Muscle of leg (tissue), 16 donors: ENCODE measurements at places on chromosomes 3 and 15.

GRCh38 chr3:18144571-18144970, 280.6 kb downstream of the SATB1 start:
- no peak for DNase-seq

GRCh38 chr15:78213425-78213750, 21.0 kb downstream of the ACSBG1 start:
- no peak for DNase-seq

DNA sequence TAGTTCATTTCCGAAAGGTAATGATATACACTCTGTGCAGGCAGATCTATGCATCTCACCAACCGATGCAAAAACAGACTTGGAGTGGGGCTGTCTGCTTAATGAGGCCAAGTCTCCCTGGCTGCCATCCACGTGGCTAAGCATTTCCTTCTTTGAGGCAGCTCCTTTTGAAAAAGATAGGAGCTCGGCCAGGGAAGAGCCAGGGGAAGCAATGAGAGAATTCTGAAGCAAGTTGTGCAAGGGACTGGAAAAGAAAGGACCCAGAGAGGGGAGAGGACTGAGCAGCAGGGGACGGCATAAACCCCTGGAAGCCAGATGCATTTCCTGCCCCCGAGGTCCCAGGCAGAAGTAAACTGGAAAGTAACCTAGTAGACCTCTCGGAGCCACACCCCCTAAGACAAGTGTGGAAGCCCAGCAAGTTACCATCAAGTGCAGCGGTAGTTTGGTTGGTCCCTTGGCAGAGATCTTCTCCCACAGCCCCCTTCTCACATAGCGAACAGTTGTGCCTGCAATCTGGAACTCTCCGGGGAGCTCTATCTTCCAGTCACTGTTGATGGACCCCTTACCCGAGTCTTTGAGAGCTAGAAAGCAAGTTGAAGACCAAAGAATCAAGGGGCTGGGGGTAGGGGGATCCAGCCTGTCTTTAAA, 288.2 kb downstream of the ADAMTS17 start:
- DNase-seq, result no peak

- peak; percentile 45 for DNase-seq
These were observed 52.3 kb upstream of the CHRNA7 start for GRCh38 chr15:31977812-31978661.

DNA sequence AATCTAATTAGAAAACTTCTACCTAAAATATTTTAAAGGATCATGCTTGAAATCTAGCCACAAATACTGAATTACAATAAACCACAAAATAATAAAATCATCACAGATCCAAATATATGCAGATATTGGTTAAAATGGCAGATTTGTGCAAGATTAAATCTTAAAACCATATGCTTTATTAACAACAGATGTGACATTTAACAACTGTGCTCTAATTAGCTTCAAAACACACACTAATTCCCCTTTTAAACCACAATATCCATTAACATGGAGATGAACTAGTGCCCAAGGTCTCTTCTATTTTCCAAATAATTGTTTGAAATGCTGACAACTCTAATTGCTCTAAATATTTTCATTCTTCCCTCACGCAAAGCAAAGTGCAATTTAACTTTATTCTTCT, 1530.3 kb downstream of the SI start:
- DNase-seq, result no peak

- DNase-seq, result peak; percentile 86
These were observed 90.7 kb downstream of the FNDC3B start for GRCh38 chr3:172129850-172130716.
